Stimulated activated CD8-positive, alpha-beta memory T cell treated with anti-CD3 and anti-CD28 coated beads, Interleukin-7, amount 100 ng/mL, for 1 hour (primary cell): ENCODE measurements at places on chromosomes 3 and 15.

GRCh38 chr3:99929745-99930139 lies 112.1 kb downstream of the CMSS1 start:
- no peak for DNase-seq

DNA sequence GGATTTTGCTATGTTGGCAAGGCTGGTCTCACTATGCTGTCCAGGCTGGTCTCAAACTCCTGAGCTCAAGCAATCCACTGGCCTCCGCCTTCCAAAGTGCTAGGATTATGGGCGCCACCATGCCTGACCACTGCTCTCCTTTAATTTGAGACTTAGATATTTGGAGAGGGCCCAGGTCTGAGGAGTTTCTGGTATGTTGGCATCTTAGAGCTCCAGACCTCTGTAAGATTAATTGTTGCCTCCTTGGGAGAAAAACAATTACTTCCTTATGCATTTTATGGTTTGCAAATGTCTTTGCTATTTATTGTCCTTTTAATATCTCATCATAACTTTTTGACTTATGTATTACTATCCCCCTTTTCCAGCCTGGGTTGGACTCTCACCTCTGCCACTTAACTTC lies 2.9 kb downstream of the ZNF774 start:
- no peak for DNase-seq

DNA sequence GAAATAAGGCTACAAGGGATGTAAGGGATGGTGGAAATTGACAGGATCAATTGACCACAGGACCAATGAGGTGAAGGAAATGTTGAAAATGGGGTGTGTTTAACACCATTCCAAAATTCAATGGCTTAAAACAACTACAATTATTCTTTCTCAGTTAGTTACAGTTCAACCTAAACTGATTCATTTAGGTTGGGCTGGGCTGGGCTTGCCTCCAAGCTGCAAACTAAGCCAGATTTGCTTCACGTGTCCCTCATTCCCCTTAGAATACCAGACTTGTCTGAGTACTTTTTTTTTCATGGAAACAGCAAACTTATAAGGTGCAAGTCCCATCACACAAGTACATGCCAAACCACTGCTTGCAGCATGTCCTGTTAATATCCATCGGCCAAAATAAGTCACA lies 280.1 kb downstream of the NEK10 start:
- no peak for DNase-seq

DNA sequence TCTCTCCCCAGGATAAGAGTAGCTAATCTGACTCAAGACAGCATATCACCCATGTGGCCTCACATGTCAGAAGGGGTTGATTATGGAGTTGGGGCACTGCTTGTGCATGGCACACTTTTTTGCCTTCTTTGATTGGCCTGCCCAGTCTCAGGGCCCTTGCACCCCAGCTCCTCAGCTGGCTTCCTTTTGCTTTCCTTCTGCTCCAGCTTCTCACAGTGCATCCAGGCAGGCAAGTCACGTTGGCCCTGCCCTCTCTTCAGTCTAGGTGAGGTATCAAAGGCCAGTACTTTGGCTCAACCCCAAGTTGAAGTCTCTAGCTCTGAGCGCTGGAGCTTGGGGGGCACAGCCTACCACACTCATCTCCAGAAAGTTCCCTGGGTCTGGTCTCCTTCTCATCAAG lies 42.2 kb downstream of the NGRN start:
- DNase-seq, result no peak

GRCh38 chr3:151923901-151924300 lies 50.5 kb downstream of the SUCNR1 start:
- DNase-seq, result no peak

DNA sequence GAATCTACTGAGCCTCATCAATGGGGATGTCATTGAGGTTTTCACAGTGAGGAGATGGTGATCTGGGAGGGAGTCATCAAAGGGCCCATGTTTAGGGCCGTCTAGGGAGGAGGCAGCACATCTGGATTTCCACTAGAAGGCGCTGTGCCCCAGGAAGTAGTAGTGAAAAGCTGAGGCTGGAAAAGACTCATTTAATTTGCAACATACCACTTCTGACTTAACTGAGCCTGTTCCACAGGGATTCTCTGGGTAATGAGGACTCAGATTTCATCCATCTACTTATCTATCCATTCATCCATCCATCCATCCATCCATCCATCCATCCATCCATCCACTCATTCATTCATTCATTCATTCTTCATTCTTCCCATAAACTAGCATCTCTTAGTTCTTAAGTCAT lies 17.4 kb upstream of the SHF start:
- DNase-seq, result no peak

- DNase-seq, result no peak
These were observed 440.1 kb downstream of the ZNF385D start for GRCh38 chr3:21310891-21311290.

GRCh38 chr3:34780973-34781372 lies 858.4 kb upstream of the ARPP21 start:
- DNase-seq, result no peak
